ENCODE measurements at places on chromosomes 11 and 22.
A peak's percentile ranks its signal among the peaks of the same experiment; 100 is the strongest.

DNA sequence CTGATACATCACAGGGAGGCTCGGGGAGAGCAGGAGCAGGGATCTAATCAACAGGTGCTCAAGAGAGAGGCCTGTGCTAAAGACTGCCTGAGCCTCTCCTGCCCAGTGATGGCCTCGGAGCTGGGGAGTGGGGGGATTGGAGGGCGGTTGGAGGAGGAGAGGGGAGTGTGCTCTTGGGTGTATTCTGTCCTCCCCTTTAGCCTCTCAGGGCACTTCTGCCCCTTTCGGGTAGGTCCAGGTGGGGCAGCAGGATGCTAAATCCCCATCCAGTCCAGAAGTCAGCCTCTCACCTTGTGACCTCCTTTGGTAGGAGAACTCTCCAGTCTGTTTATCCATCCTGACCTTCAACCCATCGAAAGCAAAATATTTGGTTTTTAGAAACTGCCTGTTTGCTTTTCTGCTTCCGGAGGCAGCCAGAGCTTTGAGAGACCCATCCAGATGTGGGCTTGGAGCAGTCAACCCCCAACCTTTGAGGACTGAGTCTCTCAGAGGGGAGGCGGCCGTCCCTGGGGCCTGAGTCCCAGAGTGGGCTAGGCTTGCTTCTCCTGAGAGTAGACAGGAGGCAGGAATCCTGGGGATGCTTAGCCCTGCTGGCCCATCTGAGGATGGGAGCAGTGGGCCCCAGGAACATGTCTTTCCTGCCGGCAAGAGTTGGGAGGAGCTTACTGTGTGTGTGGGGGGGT, 105.2 kb upstream of the SYT13 start:
- no peak for DNase-seq

DNA sequence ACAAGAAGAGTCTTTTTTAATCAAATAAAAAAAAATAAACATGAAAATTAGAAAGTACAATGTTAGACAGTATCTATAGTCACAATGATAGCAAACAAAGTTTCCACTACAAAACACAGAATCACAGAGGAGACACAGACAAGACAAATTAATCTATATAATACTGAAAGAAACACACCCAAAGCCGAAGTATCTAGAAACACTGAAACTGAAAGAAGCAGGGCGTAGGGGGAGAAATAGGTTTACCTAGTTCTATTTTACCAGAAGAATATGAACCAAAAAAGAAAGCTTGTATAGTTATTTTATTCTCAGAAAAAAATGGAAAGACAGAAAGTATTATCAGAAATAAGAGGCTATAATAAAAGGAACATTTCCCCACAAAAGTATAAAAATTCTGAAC, 27.1 kb upstream of the NUP50 start:
- no peak for DNase-seq

- no peak for DNase-seq
Observed at GRCh38 chr11:33988586-33989370, 62.8 kb upstream of the CAPRIN1 start.

DNA sequence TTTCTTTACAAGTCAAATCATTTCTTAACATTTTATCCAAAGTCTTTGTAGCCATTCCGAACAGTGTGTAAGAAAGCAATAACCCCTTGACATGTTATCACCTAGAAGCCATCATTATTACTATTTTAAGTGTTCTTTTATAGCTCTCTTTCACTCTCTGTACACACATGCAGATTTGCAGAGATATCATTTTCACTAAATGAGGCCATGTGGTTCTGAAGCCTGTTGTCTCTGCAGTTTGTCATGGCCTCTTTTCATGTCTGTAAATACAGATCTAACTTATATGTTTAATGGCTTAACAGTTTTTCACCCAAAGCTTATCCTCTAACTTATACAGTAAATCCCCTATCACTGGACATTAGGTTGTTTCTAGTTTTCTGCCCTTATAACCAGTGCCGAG, 166.8 kb downstream of the MYO18B start:
- DNase-seq: no peak

DNA sequence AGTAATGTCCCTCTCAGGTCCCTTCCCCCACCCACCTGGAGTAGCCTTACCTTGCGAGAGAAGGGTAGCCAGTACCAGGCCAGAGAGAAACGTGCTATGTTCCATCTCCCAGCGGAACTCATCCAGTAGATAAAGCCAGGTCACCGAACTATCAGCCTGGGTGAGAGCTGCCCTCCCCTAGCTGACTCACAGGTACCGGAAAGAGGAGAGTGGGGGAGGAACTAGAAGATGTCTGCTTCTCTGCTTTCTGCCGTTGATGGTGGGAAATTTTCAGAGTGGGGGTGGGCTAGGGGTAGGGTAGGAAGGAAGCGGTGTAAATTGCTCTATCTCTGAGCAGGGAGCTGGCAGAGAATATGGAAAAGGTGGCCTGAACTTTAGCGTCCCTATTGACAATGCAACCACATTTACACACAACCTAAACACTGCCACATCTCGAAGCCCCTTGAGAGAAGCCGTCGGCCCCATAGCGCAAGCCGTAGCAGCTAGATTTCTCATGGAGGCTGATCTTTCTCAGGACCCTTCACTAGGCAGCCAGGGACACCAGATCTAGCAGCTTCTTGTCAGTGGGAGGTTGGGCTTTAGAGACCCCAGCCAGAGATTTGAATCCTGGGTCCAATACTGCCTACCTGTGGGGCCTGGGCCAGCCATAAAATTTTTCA, at the start of gene CD3D:
TSS of gene CD3D (minus strand) at position 203 of the 659 bp plus-strand sequence. CDS start at position 105, 98 bp downstream.
- DNase-seq: peak; percentile 45

DNA sequence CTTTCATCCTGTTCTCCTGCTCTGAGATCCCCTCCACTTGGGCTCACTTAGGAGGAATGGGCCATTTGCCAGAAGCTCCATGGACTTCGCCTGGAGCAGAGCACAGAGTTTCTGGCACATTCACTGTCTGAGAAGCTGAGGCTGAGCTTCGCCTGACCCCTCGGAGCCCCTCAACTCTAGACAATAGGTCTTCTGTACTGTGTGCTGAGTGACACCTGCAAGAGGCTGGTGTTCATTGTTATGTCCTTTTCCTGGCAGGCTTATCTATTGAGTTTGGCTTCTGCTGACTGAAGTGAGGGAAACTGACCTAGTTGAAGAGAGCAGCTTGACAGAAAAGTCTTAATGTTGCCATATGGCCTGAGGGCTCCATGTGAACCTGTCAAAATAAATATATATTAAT, 124.3 kb downstream of the EHF start:
- no peak for DNase-seq

- DNase-seq: no peak
Observed at GRCh38 chr22:31604746-31605705, 57.0 kb downstream of the PISD start.

DNA sequence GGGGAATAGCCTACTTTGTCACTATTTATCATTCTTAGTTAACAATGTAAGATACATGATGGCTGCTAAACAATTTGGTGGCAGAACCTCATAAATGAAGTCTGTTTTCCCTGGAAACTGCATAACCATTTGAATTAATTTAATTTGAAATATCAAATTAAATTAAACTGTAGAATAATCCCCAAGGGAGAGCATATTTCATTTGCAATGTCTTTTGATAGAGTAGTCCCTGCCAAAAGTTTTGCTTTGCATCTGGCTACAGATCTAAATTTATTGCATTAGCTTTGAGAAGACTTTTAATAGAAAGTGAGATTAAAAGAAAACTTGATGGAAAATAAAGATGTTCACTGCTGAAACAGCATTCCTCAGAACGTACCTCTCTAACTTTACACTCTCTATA, 246.6 kb downstream of the KIRREL3 start:
- DNase-seq: no peak

- no peak for DNase-seq
Observed at GRCh38 chr22:18978506-18978905, 42.4 kb upstream of the PRODH start.

GRCh38 chr11:120835601-120836228, 188.2 kb upstream of the TBCEL start:
- no peak for DNase-seq

DNA sequence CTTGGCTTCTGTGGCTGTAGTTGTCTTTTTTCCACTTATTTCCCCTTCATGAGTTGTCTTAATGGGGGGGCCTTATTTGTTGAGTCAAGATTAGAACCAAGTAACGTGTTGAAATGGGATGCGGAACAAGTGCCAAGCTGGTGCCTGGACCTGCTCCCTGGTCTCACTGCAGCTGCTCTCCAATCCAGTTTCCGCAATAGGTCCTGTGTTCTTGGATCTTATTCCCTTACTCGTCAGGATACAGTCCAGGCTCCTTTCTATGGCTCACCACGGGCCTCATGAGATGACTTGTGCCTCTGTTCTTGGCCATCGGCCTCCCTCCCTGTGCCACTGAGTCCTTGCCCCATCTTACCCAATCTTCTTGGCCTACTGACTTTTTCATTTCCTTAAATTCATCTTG, 159.6 kb upstream of the CADM1 start:
- DNase-seq: no peak

DNA sequence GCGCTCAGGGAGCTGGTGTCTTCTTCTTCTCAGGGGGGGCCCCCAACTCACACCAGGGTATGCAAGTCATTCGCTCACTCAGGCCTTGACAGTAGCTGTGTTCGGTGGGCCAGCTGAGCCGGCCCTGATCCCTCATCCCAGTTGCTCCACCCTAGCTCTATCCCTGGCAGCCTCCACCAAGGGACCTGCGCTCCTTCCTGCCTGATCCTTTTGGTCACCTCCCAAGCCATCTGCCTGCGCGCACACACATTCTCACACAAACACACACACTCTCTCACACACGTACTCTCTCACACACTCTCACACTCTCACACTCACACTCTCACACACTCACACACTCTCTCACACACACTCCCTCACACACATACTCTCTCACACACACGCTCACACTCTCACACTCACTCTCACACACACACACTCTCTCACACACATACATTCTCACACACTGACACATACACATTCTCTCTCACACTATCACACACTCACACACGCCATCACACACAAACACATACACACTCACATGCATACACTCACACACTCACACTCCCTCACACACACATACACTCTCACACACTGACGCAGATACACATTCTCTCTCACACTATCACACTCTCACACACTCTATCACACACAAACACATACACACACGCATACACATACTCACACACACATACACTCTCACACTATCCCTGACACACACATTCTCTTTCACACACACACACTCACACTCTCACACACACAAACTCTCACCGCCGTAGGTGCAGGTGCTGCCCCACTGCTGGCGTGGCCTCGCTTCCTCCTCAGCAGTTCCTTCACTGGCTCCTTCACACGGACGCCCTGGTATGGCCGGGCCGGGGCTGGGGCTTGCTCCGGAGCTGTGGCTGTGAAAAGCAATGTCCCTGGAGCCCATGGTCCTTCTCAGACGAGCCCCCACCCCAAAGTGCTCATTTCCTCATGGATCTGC, 20.8 kb downstream of the POU2AF1 start:
- DNase-seq: no peak
